NCI-H2107 (cell line): ENCODE measurements at places on chromosomes 11 and 22.

- no peak for DNase-seq
Measured at GRCh38 chr22:46113910-46114517, 36.3 kb upstream of the PPARA start.

DNA sequence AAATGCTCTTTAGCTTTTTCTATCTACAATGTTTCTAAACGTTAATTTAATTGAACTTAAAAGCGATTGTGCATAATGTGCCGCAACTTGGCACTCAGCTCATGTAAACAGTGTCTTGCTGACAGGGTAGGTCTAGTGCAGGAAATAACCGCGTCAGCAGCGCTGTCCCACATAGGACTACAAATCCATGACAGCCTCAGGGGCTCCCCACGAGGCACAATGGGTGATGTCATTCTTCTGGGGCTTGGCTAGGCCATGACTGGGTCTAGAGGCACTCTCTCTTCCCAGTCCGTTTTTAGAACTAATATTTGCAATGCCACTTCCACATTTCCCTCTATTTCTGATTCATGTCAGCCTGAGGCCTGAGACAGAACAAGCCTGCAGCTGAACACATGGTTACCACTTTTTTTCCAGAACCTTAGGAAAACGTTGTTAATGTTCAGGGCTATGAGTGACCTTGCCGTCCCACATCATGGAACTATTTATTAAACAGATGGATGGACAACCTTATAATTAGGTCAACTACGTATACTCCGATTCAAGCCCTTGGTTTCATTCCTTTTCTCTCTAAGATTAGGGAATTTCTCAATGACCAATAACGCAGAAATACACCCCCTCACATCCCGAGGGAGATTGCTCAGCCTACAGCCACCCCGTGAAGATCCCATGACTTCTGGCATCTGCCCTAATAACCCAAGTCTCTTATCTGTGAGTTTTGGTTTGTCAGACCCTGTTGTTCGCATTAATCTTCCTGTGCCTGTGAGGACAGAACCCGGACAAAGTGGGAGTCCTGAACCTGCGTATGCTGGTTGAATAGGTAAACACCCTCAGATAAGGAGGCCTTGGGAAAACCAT is 19.4 kb upstream of the SNX32 start:
- no peak for DNase-seq

DNA sequence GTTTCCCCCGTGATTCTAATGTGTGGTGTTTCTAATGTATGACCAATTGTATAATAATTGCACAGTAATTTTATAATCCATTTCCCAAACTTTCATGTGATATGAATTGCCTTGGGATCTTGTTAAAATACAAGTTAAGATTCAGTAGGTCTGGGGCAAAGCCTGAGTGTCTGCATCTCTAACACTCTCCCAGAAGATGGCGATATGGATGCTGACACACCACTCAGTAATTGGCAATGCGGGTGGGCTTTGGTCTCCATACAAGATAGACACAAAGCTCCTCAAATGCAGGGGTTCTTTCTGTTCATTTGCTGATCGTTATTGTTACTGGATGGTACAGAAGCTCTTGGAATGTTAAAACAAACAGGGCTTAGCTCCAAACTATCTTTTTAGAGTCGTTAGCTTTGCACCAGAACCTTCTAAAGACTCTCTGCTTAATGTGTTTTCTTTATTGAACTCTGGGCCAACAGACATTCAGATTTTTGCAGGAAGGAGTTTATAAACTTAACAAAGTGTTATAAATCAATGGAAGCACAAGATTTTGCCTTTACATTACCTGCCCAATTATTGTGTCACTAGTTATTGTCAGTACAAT is 45.4 kb upstream of the ANO3 start:
- no peak for DNase-seq

DNA sequence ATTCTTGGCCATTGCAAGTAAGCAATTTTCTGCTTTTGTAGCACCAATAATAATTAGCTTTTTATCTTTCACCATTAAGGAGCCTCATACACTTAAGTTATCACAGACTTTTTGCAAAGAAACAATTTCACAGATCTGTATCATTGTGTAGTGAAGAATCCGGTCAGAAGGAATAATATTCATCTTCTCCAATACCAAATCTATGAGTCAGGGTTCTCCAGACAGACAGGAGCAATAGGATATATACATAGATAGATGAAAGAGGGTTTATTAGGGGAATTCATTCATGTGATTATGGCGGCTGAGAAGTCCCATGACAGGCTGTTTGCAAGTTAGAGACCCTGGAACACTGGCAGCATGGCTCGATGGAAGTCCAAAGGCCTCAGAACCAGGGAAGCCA is 82.9 kb upstream of the UBASH3B start:
- no peak for DNase-seq
